RWPE2 (cell line): ENCODE measurements at places on chromosomes 13 and 19.

- H3K36me3 ChIP-seq = no peaks in the 10 kb centered on the region
- peaks cover under 1% of the 10 kb centered on the region for H3K4me1 ChIP-seq
- H3K27ac ChIP-seq = no peak overlapping the region
- no peak overlapping the region for H3K4me3 ChIP-seq
- no peak for DNase-seq
- H3K27me3 ChIP-seq = no peaks in the 10 kb centered on the region
Observed at GRCh38 chr19:38245826-38246498, 10.2 kb downstream of the PPP1R14A start.

DNA sequence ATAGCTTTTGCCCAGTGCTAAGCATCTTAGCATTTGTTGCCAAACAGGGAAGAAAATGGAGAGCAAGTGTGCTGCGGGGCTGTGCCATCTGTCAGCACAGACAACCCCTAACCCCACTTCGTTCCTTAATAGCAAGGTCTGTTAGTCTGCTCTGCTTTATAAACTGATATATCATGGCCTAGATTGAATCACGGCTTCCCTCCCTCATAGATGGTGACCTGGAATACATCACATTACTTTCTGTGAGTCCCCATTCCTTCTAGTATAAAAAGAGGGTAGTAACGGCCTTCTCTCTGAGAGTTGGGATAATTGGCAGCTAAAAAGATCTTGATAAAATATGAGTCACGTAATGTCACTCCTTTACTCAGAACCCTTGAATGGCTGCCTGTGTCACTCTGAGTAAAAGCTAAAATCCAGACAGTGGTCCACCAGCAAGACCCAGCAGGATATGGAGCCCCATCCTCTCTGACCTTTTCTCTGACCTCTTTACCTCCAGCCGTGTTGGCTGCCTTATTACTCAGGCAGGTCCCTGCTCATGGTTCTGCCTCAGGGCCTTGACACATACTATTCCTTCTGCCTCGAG, 151.7 kb downstream of the DLEU7 start:
- H3K4me3 ChIP-seq = no peak overlapping the region
- H3K27me3 ChIP-seq = no peaks in the 10 kb centered on the region
- no peaks in the 10 kb centered on the region for H3K36me3 ChIP-seq
- H3K4me1 ChIP-seq = no peaks in the 10 kb centered on the region
- no peak for DNase-seq
- H3K27ac ChIP-seq = no peak overlapping the region

DNA sequence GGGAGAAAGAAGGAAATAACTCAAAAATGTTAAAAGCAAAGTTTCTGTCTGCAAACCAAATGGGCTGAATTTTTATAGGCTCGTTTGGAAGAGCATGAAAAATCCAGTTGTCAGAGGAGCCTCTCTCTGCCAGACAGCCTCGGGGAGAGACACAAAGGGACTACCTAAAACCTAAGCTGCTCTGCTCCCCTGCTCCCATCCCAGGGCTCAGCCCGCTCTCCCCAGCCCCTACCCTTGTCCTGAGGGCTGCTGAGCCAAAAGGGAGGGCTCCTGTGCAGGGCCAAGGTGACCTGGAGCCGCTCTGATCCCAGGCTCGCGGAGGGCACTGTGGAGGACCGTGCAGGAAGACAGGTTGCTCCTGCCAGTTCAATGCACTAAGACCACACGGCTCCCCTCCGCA, 96.7 kb upstream of the UQCRFS1 start:
- no peak overlapping the region for H3K27ac ChIP-seq
- no peaks in the 10 kb centered on the region for H3K4me1 ChIP-seq
- peaks cover 9% of the 10 kb centered on the region for H3K27me3 ChIP-seq
- H3K36me3 ChIP-seq = no peaks in the 10 kb centered on the region

DNA sequence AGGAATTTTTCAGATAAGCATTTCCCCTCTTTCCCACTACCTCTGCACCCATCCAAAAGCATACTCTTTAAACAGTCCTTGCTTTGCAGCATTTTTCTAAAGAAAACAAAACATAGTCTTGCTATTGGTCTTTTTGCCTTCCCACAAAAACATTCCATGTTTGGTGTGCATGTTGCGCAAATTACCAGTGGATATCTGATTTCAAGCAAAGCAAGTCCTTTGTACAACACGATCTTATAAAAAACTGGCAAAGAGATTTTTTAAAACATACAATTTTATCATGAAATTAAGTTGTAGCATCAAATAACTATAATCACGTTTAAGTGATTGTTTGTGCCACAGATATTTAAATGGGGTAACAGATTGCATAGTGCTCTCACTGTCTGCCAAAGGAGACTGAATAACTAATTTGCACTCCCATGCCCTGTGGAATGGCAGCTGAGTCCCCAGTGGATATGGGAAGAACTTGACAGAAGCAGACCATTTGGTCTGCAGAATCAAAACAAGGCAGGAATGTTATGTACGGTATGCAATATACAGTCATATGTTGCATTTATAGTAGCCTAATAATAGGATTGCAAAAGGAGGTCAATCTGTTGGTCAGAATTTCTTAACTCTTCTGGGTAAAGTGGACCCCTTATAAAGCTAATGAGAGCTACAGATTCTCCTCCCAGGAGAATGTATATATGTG, 285.7 kb downstream of the TBC1D4 start:
- no peak overlapping the region for H3K27ac ChIP-seq
- no peaks in the 10 kb centered on the region for H3K36me3 ChIP-seq
- no peaks in the 10 kb centered on the region for H3K27me3 ChIP-seq
- H3K4me3 ChIP-seq = no peak overlapping the region

GRCh38 chr19:8307400-8307964, 676 bp downstream of the CD320 start:
- H3K4me1 ChIP-seq = peaks cover 3% of the 10 kb centered on the region
- H3K27me3 ChIP-seq = no peaks in the 10 kb centered on the region
- peak overlapping the region; percentile 30 for H3K27ac ChIP-seq
- peaks cover 21% of the 10 kb centered on the region for H3K36me3 ChIP-seq

DNA sequence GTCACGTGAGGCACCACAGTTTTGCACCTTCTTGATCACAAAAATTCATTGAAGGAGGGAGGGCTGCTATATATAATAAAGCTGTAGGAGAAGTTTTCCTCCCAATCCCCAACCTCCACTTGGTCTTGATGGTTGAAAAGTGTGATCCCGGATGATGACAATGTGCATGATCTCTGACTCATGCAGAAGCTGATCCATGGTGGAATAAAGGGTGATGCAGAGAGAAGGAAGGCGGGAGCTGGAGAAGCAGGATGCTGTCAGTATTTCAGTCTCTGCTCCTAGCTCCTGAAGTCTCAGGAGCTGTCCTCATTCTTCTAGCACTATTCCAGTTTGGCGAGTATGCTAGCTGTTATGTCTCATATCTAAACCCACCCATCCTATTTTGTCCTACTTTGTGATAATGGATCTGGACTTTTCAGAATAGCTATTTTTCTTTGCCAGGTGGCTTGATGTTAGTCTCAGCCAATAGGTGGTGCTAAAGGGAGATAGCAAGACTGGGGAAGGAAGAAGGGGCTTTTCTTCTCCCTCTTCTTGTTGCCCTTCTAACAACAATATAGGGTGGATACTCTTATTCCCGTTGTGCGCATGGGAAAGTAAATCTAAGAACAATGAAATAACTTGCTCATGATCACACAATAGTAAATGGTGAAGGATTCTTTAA, 65.6 kb upstream of the HTR2A start:
- H3K27ac ChIP-seq = no peak overlapping the region
- no peaks in the 10 kb centered on the region for H3K27me3 ChIP-seq
- peaks cover 11% of the 10 kb centered on the region for H3K4me1 ChIP-seq
- no peak for DNase-seq

GRCh38 chr19:58217607-58218391, 10.9 kb upstream of the ZNF544 start:
- no peaks in the 10 kb centered on the region for H3K4me1 ChIP-seq
- H3K4me3 ChIP-seq = no peak overlapping the region
- H3K36me3 ChIP-seq = peaks cover 10% of the 10 kb centered on the region
- no peak for DNase-seq
- H3K27ac ChIP-seq = no peak overlapping the region

DNA sequence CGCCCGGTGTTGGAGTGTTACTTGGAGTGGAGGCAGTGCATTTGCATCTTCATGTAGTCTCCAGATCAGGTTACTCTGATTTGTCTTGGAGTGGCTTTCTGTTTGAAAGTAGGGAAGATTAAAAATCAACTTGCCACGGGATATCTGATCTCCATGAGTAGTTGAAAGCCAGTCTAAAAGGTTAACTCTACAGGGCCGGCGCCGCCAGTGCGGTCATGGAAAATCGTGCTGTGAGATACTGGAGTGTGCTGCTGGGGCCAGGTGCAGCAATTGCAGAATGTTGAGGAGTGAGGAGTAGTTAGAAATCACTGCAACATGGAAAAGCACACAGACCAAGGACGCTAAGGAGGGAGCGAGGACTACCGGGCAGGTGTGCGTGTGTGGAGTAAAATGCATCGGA, 175.0 kb downstream of the STK24 start:
- no peak overlapping the region for H3K27ac ChIP-seq
- H3K4me3 ChIP-seq = no peak overlapping the region
- no peaks in the 10 kb centered on the region for H3K27me3 ChIP-seq

GRCh38 chr19:49983645-49984229, 22.8 kb upstream of the SIGLEC11 start:
- no peak for DNase-seq
- no peaks in the 10 kb centered on the region for H3K4me1 ChIP-seq
- no peak overlapping the region for H3K4me3 ChIP-seq
- no peak overlapping the region for H3K27ac ChIP-seq

DNA sequence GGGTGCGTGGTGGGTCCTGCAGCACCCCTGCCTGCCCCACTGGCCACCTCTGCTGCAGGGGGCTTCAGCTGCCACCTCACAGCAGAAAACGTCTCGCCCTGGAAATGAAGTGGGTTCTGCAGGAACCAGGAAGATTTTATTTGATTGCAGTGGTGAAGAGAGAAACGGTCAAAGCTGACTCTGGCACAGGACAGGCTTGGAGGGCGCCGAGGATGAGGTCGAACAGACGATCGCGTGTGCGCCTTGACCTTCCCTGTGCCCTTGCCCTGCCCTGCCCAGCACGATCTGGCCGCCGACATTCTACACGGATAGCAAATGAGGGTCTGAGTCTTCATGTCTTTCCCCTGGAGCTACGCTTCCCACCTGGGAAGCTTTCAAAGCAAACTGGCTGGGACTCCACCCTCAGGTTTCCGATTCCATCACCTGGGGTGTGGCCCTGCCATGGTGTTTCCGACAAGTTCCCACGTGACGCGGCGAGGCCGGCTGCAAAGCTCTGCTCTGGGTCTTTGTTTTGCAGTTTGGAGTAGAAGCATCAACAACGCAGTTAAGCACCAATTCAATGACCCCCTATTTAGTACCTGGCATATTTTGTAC, 50.3 kb upstream of the TUBGCP3 start:
- peaks cover 43% of the 10 kb centered on the region for H3K27me3 ChIP-seq
- H3K4me1 ChIP-seq = no peaks in the 10 kb centered on the region
- no peak overlapping the region for H3K27ac ChIP-seq

GRCh38 chr13:25276748-25277147, 10.5 kb downstream of the MTMR6 start:
- DNase-seq = no peak
- H3K36me3 ChIP-seq = peaks cover 25% of the 10 kb centered on the region
- peaks cover 4% of the 10 kb centered on the region for H3K4me1 ChIP-seq
- no peak overlapping the region for H3K4me3 ChIP-seq
- no peak overlapping the region for H3K27ac ChIP-seq

DNA sequence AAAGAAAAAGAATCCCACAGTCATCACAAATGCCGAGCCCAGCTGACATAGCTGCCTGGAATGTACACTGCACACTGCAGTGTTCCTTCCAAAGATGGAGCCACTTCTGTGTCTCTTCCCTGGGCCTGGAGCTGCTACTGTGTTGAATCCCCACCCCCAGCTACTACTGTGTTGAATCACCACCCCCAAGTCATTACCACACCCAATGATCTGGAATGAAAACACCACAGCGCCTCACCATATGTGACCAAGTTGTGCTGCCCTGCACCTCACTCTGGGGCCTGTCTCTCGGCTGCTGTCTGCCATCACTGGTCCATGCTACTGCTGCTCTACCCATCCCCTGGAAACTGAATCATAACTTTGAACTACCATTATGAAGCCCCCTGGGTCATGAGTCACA, 861.2 kb downstream of the UQCRFS1 start:
- H3K4me3 ChIP-seq = no peak overlapping the region
- no peak for DNase-seq
- no peaks in the 10 kb centered on the region for H3K27me3 ChIP-seq
- no peaks in the 10 kb centered on the region for H3K36me3 ChIP-seq

DNA sequence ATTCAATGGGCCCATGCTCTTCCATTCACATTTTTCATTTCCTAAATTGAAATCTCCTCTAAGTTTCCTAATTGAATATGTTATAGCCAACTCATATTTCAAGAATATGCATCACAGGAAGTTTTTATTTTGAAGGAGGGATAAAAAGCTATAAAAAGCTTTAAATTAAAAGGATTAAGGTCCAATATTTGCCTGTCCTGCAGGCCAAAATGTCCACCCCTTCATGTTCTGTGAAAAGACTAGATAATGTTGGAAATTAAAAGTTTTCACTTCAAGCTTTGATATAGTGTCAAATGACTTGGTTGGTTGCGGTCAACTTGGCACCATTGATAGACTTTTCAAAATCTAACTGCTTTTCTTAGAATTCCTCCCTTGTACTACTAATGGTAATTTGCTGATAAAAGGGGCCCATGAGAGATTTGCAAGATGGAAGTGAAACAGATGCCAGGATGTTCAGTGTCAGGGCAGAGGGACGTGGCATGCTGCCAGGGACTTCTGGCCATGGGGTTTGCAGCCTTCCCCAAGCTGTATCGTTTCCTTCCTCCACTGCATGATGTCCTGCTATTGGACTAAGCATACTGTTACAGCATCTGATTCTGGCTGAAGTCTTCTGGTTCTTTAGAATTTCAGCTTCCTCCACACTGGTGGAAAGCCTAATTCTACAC, 547.3 kb upstream of the MIR17HG start:
- H3K27ac ChIP-seq = no peak overlapping the region
- H3K27me3 ChIP-seq = no peaks in the 10 kb centered on the region
- H3K4me1 ChIP-seq = no peaks in the 10 kb centered on the region
- H3K36me3 ChIP-seq = no peaks in the 10 kb centered on the region
- no peak for DNase-seq

GRCh38 chr13:73201626-73202025, 142.8 kb downstream of the KLF5 start:
- peak overlapping the region; percentile 67 for H3K27ac ChIP-seq
- peaks cover 29% of the 10 kb centered on the region for H3K4me1 ChIP-seq
- H3K36me3 ChIP-seq = no peaks in the 10 kb centered on the region
- DNase-seq = no peak

DNA sequence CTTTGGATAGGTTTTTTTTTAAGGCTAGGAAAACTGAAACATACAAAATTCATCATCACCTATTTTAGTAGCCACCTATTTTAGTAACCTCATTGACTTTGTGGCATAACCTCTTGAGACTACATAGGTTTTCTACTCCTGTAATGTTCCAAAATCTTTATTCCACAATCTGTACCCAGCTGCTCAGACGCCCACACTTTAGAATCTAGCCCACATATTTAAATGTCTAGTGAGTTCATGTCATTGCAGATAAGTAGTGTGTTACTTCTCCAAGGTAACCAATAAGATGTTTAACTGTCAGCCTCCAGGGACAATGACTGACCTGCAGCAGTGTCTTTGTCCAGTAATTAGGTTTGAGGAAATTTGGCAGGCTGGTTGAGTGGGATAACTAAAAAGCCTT, 330.2 kb downstream of the MZT1 start:
- no peak for DNase-seq
- H3K4me3 ChIP-seq = no peak overlapping the region
- H3K36me3 ChIP-seq = no peaks in the 10 kb centered on the region
- H3K4me1 ChIP-seq = no peaks in the 10 kb centered on the region
- H3K27me3 ChIP-seq = no peaks in the 10 kb centered on the region

GRCh38 chr19:35555301-35556005, 8.0 kb downstream of the ATP4A start:
- H3K27me3 ChIP-seq = peaks cover 8% of the 10 kb centered on the region
- no peak overlapping the region for H3K4me3 ChIP-seq
- H3K4me1 ChIP-seq = no peaks in the 10 kb centered on the region
- no peak overlapping the region for H3K27ac ChIP-seq
